ENCODE measurements at places on chromosomes 11 and 22.

- no peak for DNase-seq
Measured at GRCh38 chr11:5258543-5259262, 4.1 kb upstream of the HBG2 start.

DNA sequence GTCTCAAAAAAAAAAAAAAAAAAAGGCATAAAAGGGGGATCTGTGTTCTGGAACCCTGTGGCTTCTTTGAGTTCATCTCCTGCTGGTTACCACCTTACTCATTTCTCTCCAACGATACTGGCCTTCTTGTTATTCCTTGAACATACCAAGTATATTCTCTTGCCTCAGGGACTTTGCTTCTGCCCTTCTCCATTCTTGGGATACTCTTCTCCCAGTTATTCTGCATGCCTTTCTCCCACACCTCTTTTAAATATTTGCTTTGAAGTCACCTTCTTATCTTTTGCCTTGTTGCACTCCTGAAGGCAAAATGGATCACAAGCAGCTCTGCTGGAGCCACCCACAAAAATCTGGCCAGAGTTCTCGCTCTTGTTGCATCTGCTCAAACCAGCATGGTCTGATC, 76.0 kb upstream of the RRM1 start:
- DNase-seq, result no peak

DNA sequence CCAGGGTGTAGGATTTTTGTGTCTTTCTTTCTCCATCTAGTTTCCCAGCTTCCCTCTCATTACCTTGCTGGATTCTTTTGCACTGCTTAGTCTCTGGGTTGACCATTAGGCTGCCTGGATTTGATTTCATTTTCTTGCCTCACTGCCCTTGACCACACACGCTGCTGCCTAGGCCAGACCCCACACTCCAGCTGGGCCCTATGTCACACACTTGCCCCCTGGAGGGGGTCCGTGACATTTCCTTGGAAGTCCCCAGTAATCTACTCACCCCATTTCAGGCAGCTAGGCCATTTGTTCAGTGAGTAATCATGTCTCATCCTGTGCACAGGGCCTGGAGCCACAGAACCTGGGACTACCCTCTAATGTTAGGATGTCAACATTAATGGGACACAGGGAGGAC, 81.9 kb upstream of the SPON1 start:
- no peak for DNase-seq

DNA sequence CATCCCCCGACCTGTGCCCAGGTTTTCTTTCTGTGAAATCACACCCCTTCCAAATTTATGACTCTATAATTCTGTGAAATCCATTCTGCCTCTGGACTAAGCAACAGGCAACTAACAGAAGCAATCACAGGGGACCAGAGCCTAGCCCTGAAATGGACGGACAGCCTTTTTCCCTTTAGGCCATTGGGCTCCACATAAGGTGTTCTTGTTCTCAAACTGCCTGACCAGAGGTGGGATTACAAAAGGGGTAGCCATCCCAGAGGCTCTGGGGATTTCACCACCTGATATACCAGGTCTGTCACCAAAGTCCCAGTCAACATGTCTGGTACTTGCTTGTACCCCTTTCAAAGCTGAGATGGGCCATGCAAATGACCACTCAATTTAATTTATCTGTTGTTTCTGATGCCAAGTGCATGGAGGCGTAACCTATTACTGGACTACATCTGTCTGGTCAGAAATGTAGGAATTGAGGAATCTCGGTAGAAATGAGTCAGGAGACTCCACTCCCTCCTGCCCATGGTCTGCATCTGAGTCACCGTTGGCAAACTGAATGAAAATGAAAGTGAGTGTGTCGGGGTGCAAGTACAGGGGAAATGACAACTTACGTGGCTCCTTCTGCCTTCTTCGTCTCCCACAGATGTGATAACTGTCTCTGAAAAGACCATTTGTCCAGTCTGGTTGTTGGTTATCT, 10.2 kb downstream of the DKK3 start:
- no peak for DNase-seq

DNA sequence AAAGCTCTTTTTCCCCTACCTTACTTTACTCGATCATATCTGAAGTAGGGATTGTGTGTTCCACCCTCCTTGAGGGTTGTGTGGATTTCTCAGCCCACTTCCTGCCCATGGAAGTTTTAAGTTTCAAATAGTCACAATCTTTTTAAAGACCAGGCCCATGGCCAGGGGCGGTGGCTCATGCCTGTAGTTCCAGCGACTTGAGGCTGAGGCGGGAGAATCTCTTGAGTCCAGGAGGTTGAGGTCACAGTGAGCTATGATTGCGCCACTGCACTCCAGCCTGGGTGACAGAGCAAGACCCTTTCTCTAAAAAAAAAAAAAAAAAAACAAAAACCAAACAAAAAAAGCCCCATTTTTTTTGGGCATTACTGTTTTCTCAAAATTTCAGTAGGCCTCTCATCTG, 36.3 kb upstream of the LRRC10B start:
- no peak for DNase-seq

DNA sequence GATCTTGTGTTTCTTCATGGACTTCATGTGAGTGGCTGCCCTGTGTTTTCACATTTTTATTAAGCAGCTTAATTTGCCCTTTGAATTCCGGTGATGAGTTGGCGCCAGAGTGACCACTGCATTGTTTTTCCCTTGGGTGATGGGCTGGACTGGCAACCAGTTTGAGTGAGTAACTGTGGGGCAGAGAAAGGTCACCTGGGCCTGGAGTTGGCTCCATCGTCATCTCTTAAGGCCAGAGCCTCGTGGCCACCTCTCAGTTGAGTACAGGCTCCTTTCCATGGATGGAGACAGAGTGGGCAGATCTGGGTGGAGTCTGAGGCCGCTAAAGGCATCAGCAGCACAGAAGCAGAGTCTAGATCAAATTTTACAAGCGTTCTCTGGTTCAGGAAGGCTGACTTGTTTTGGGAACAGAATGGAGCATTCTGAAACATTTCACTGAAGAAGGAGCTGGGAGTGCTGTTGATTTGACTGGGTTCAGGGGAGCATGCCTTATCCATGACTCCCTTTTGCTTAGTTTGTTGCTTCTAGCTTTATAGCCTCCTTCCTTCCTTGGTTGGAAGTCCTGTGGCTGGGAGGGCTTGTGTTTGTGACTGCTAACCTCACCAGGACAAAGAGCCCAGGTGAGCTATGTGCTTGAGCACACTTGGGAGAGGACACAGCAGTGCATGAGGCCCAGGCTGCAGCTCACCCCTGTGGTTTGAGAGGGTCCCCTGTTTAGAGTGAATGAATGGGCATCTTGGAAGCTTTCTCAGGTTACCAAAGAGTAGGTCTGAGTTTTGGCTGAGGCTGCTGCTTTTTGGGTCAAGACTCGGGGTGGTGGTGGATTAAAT, 7.8 kb downstream of the BCR start:
- DNase-seq, result no peak
